NCI-H2107 (cell line): ENCODE measurements at places on chromosomes 16 and 17.
A peak's percentile ranks its signal among the peaks of the same experiment; 100 is the strongest.

DNA sequence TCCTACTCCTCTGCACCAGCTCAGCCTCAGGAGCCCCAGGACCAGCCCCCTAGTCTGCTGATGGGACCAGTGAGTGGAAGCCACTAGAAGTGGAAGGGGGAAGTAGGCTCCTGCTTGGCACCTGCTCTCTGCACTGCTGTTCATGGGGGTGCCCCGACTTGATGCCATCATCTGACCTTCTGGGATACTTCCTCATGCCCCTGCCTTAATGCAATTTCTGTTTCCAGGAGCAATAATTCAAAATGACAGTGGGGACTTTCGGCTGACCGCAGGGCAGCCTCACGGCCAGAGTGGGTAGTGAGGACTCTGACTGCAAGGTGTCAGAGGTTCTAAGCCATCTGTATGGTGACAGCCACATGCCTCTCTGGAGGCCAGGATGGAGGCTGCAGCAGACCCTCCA, 196.4 kb upstream of the WSCD1 start:
- no peak for DNase-seq

DNA sequence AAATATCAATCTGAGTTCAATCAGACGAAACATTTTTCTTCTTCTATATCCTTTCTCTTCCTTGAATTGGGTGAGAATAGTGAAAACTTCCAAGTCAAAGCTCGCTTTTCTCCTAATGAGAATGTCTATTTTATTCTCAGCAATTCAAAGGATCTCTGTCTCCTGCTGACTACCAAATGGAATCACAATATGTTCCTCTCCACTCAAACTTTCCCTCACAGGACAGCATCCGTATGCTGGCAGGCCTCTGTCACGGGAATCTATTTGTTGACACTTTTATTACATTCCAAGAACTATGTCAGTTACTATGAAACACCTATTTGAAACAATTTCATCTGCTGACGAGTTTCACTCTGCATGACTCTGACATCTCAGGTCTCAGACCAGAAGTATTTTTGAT, 1196.6 kb downstream of the CDH11 start:
- DNase-seq: no peak

DNA sequence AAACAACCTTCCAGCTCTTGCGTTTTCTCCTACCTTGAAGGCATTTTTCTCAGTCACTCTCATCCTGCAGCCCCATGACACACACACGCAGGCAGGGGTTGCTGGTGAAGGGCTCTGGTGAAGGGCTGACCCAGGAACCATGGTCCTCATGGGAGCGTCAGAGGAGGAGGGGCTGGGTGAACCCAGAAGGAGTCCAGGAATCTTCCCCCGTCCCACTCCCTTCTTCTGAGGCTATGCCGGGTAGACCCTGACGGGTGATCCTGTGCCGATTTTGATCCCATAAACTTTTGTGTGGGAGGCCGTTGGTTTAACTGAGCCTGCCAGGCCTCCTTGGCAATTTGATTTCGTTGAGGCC, 278.4 kb upstream of the FOXF1 start:
- DNase-seq: no peak

GRCh38 chr17:21007646-21008045, 35.2 kb downstream of the USP22 start:
- DNase-seq: no peak

- DNase-seq: peak; percentile 55
These were observed 26.7 kb downstream of the SAP30BP start for GRCh38 chr17:75693500-75694481.

DNA sequence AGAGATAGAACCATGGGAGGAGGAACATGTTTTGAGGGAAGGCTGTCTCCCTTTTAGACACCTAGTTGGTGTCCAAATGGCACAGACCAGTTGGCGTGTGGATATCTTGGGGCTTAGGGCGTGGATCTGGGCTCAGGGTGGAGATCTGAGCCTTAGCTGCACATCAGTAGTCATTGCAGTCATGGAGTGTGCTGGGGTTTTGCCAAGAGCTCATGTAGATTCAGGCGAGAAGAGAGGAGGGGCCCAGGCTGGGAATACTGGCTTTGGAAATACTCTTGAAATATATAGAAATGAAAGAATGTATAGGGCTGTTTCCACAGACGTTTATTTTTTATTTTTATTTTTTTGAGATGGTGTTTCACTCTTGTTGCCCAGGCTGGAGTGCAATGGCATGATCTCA, 92.0 kb downstream of the PRKCB start:
- DNase-seq: no peak

- DNase-seq: no peak
These were observed 358.6 kb upstream of the CDH11 start for GRCh38 chr16:65480281-65481091.

DNA sequence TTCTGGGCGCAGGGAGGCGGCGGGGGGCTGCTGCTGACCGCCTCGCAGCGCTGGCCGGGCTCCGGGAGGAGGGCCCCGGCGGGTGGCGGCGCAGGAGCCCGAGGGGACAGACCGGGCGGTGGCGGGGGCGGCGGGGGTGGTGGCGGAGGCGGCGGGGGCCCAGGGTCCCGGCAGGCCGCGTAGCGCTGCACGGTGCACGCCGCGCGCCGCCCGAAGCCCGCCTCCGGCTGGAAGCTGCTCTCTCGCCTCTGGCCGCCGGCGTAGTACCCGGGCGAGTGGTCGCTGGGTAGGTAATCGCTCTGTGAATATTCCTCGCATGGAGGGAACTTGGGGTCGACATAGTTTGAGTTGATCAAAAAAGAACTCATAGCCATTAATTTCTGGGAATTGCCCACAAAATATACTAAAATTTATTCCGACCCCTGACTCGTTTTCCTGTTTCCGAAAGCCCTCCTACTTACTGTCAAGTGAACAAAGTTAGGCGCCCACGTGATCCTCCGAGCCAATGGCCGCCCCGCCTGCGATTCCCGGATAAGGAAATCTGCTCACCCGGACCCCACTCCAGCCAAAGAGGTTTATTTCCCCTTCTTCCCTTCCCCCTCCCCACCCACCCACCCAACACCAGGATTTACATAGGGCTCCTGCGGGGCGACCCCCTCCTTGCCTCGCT, at the start of gene HOXB4:
TSS of gene HOXB4 (minus strand) at position 405 of the 670 bp plus-strand sequence. CDS start at position 374, 31 bp downstream.
- DNase-seq: peak; percentile 64

DNA sequence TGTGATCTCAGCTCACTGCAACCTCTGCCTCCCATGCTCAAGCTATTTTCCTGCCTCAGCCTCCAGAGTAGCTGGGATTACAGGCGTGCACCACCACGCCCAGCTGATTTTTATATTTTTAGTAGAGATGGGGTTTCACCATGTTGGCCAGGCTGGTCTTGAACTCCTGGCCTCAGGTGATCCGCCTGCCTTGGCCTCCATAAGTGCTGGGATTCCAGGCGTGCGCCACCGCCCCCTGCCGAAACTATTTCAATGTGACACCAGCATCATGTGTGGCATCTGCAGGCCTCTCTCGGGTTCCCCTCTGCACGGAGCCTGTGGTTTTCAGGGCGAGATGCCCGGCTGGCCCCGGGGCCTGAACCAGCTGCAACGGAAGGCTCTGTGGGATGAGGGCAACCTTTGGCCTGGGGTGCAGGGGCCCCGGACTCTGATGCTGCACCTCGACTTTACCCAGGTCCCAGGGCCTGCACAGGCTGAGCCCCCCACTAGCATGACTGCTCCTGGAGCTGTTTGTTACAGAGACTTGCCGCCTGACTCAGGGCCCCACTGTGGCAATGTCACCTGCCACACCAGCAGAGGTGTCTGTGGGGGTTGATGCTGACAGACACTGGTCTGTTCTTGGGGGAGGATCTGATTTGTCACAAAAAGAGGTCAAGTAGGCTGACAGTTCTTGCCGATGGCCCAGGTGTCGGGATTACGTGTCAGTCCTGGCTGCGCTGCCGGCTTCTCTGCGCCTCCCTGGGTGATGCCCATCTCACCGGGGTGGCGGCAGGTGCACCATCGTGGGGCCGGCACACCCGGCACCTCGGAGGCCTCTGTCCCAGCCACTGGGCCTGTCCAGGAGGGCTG, 8.6 kb upstream of the TEX19 start:
- DNase-seq: no peak

- no peak for DNase-seq
These were observed 81.7 kb downstream of the ZDHHC7 start for GRCh38 chr16:84929421-84930297.

GRCh38 chr17:51154176-51154575, 817 bp downstream of the NME1 start:
- DNase-seq: no peak

- DNase-seq: no peak
These were observed 2.3 kb downstream of the SLC43A2 start for GRCh38 chr17:1626333-1626732.

- no peak for DNase-seq
These were observed 103.5 kb upstream of the KIF2B start for GRCh38 chr17:53719229-53719628.

DNA sequence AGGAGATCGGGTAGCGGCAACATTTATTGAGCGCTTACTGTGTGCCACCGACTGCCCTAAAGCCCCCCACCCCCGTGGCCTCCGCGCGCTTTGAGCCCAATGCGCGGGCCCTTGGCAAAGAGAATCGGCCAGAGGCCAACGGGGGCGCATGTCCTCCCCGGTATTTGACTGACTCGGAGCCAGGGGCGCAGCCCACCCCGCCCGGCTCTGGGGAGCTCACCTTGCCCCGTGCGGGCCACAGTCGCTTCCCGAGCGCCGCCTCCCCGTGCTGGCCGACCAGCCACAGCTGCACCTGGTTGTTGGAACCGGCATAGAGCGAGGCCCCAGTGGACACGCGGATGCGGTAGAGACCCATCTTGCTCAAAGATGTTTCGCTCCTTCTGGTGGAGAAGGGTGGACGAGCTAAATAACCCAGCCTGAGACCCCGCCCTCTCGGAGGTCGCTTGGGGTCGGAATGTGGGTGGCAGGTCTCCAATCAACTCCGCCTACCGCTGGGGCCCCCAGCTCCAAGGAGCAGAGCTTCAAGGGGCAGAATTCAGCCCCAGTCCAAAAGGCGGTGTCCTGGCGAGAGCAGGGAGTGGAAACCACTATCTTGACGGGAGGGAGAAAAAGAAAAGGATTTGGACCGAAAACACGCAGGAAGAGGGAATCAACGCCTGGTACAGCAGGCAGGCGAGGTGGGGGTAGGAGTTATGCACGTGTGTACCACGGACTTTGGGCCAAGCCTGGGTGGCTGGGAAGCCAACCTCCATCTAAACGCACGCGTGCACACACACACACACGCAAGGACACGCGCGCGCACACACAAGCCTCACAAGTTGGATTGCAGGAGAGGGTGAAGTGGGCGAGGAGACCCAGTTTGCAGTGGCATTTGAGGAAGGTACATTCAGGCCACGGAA, at the start of gene ALOX15:
TSS of gene ALOX15 (minus strand) at position 382 of the 899 bp plus-strand sequence. CDS start at position 355, 27 bp downstream.
- no peak for DNase-seq

DNA sequence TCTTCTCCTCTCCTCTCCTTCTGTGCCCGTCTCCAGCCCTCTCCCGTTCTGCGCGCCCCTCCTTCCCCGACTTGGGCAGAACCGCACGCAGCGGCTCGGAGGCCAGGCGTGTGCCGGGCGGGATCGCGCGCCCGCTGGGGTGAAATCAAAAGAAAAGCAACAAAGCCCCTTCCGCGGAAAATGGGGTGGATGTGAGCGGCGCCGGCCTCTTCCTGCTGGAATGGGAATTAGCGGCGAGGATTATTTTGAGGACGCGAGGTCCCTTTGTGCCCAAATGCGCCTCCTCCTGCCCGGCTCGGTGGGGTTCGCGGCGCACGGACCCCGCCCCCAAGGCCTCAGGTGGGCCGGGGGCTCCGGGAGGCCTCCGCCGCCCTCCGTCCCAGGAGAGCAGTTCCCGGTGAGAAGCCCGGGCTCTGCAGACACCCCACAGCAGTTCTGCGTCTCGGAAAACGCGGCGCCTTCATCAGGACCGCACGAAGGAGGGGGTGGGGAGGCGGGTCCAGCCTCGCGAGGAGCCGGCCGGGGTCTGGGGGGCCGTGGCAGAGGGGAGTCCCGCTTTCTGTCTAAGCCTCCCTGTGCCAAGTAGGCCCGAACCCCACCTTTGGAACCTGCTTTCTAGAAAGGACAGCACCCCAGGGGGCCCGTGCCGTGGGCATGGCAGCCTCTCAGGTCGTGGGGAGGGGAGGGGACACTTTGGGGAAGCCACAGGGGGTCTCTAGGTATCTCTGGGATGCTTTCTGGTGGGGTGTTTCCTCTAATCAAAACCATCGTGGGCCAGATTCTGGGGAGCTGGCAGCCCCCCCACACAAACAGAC, 91.0 kb upstream of the CBX4 start:
- DNase-seq: no peak

- DNase-seq: no peak
These were observed 43.4 kb downstream of the ATP2C2 start for GRCh38 chr16:84411768-84412167.

- DNase-seq: peak; percentile 48
These were observed 57.0 kb downstream of the ABR start for GRCh38 chr17:1122533-1123392.

GRCh38 chr16:88634141-88634993, 4.0 kb upstream of the IL17C start:
- DNase-seq: no peak

GRCh38 chr16:68219725-68220351, 16.1 kb downstream of the ESRP2 start:
- DNase-seq: no peak

- no peak for DNase-seq
These were observed 491.9 kb upstream of the TOM1L1 start for GRCh38 chr17:54408731-54409130.

GRCh38 chr16:28913946-28914724, 10.9 kb downstream of the RABEP2 start:
- no peak for DNase-seq

DNA sequence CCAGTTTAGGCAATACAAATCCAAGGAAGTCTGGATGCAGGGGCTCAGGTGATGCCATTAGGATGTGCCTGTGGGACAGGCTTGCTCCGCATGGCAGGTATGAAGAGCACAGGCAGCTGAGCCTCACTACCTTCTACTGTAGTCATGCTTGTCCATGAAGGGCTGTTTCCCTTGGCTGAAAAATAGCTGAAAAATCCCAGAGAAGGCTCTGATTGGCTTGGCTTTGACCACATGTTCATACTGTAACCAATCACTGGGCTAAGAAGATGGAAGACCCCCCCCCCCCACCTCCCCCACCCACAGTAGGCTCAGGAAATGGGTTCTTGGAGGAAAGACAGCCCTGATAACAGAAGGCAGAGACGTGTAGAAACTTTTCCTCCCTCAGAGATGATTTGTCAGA, 66.5 kb upstream of the LGALS9 start:
- no peak for DNase-seq

DNA sequence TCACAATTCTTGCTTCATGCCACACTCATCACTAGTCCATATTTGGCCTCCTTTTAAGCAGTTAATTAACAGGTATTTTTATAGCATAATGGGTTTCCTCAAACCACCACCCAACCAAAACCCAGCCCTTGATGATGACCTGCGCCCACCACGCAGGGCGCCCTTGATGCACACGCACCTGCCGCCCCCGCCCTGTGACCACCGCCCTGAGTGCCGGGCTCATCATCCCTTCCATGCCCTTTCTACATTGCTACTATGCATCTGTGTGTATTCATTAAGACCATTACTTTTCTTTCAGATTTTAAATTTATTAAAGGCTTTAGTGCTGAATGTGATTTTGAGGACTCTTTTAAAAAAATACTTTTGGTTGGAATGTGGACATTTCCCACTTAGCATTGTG, 204.8 kb upstream of the CHMP6 start:
- no peak for DNase-seq

DNA sequence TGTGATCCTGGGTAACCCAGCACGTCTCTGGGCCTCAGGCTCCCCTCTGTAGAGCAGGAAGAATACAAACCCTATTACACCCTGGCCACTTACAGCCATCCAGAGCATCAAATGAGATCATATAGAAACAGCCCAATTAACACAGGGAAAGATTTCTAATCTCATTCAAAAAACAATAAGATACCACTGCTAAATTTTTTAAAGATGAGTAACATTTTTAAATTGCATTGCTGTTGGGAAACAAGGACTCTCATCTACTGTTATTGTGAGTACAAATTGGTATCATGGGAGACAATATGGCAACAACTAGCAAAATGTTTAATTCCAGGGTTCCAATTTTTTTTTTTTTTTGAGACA, 41.1 kb downstream of the SRL start:
- DNase-seq: no peak
